ENCODE measurements at places on chromosomes 3 and 15.

DNA sequence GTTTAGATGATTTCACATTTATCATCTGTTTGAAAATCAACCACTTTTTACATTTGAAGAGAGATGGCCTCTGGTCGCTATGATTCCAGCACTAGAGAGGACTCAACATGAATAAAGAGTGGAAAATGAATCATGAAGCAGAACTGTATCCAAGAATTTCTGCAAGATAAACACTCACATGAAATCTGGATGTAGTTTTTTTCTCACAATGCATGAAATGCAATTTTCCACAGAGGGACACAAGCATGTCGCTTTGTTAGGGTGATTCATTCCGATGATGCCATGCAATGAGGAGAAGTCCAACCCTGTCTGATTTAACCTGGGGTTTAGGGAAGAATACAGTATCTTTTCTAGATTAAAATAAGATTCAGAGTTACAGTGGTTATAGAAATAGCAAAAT is 50.4 kb upstream of the ADCY5 start:
- no peak for DNase-seq

DNA sequence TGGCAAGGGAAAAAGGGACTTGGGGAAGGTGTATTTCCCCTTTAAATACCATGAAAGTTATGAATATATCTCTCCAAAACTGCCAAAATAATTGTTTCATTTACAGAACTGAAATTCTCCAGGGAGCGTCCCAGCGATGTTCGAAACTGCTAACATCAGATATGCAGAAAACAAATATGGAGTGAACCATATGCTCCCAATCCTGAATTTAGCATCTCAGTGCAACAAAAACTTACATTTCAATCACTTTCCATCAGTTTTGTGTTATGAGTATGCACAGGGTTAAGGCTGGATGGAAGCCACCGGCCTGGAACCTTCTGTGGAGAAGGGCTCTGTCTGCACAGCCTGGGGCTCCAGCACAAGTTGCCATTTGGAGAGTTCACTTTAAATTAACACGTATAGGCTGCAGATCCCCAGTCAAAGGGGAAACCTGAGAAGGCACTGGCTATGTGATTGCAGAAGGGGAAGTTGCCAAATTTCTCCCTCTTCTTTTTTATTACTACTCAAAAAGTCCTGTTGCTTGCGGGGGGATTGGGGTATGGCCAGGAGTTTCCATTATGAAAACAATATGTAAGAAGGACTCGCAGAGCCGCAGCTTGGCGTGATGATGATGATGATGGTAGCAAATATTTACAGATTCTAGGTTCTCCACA is 56.9 kb upstream of the FOXP1 start:
- no peak for DNase-seq

DNA sequence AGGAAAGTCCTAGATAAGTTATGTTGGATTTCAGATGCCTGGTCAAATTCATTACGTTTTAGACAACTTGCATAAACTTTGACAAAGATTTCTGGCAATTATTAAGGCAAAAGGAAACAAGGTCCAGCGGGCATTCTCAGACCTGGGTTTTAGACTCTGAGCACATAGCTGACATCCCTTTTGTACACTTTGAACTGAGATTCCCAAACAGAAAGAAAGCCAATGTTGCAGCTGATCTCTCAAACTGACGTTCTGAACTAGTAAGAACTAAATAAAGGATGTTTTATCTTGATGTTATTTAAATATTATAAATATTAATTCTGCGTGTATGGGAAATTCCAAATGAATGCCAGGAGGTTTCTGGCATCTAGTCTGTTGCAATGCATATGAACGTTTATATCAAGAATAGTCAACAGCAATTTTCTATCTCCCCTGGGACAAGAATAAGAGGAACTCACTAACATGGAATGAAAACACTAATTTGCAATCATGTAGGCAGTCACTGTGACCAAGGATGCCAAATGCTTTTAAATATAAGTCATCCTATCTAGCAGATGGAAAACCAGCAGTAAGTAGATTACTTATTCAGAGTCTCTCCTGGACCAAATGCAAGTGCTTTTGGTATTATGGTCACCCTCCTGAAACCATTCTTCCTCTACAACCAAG is 202.1 kb downstream of the GREM1 start:
- DNase-seq, result no peak

DNA sequence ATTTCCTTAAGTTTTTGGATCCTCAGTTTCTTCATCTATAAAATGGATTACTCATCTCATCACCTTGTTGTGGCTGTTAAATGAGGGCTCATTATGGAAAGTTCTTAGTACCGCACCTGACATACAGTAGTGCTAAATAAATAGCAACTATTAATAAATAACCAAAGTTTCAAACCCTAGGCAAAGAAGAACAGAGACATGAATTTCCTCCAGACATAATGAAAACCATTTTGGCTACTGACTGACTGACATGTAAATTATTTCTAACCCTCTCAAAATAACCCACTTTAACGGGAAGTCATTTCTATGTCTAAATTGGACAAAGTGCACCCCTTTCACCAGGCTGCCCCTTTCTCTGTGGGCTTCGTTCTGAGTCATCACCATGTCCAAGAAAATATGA is 17.4 kb upstream of the KLHL6 start:
- no peak for DNase-seq

- no peak for DNase-seq
Measured at GRCh38 chr3:127839099-127839498, 16.8 kb upstream of the MGLL start.

DNA sequence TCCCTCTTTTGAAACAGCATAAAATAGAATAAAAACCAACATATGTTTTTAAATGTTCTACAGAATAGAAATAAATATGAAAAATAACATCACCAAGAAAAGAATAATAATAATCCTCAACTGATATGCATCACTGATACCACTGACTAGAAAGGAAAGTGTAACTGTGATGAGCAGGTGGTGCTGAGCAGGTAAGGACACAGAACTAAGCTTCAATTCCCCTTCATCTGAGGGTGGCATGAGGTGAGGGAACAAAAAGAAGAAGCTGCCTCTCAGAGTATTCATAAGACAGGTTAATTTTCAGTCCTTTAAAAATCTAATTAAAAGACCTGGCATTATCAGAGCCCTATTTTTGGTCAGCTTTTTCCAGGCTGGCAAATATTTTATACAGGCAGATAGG is 216.3 kb downstream of the PLCH1 start:
- DNase-seq, result no peak

GRCh38 chr3:195768414-195768813 is 43.3 kb downstream of the MUC4 start:
- no peak for DNase-seq

DNA sequence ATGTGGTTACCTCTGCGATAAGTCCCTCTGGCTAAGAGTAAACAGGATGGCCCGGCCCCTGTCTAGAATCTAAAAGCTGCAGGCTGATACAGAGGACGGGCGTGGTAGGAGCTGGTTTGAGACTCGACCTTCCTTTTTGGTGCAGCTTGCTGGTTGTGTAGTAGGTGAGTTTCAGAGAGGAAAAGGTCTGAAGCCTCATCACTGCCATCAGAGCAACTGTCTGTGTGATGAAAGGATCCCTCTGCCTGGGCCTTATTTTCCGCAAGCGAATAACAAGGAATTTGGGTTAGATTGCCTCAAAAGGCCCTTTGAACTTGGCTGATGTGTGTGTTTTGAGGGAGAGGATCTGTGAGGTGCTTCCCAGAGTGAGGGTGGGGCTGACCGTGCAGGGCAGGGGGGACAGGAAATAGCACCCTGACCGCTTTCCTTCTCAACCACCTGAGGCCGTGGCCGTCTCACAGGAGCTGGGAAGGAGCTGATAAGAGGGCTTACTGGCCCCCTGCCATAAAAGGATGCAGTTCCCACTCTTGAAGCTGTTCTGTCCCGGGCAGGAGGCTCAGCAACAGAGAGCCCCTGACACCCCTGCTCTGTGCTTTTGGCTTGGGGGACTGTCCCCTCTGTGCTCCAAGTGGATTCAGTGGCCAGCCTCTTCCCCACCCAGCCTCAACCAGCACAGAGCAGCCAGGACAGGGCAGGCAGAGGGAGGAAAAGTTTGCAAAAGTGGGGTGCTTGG is 45.6 kb upstream of the TFRC start:
- no peak for DNase-seq

DNA sequence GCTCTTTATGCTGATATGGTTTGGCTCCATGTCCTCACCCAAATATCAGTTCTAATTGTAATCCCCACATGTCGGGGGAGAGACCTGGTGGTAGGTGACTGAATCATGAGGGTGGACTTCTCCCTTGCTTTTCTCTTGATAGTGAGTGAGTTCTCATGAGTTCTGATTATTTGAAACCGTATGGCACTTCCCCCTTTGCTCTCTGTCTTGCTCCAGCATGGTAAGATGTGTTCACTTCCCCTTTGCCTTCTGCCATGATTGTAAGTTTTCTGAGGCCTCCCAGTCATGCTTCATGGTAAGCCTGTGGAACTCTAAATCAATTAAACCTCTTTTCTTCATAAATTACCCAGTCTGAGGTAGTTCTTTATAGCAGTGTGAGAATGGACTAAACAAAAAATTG is 107.6 kb downstream of the IMPG2 start:
- no peak for DNase-seq

- DNase-seq, result no peak
Measured at GRCh38 chr15:35626571-35627318, 80.8 kb upstream of the DPH6 start.

DNA sequence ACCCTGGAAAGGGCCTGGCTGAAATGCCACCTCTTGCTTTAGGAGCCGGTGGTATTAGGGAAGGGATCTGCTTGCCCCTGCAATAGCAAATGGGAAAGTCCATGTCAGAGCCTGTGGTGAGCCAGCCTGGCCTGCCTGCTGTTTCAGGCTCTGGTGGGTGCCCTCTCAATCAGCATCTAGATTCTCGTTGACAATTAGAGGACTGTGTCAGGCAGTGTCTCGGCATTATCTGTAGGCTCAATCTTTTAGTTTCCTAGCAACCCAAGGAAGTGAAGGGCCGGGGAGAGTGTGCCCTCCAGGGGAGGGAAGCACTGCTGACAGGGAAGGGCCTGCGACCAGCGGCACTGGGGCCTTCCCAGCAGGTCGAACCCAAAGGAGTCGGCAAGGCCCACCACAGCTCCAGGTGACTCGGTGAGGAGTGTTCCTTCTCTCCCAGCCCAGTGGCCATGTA is 42.1 kb downstream of the TLE3 start:
- no peak for DNase-seq

DNA sequence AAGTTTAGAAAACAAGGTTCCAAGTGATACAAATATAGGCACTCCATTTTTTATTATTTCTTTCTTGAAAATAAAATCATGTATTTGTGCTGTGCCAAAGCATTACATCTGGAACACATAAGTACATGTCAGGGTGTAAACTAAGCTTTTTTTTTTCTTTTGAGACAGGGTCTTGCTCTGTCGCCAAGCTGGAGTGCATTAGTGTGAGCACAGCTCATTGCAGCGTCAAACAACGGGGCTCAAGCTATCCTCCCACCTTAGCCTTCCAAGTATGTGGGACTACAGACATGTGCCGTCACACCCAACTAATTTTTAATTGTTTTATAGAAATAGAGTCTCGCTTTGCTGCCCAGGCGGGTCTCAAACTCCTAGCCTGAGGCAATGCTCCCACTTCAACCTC is 9.0 kb downstream of the SPATA12 start:
- no peak for DNase-seq

DNA sequence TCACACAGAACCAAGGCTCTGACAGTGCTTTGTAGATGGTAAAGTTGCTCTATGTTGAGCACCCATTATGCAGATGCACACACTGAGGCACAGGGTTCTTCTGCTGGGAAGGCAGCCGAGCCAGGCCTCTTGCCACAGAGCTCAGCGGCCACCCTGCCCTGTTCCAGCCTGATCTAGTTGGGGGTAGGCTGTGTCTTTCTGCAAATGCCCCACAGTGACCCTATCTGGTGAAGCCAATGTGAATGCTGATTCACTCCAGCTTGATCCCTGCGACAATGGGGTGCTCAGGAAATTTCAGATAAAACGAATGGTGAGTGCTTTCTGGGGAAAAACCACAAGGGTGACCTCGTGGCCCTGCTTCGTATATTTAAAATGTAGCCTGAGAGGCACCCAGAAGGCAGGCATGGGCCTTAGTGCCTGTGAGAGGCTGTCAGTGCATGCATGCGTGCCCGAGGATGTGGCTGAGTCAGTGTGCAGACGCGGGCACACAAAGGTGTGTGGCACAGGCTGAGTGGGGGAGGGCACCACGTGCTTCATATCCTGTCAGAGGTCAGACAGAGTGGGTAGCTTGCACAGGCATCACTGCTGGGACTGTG is 85.7 kb downstream of the ATP2B2 start:
- DNase-seq, result no peak

DNA sequence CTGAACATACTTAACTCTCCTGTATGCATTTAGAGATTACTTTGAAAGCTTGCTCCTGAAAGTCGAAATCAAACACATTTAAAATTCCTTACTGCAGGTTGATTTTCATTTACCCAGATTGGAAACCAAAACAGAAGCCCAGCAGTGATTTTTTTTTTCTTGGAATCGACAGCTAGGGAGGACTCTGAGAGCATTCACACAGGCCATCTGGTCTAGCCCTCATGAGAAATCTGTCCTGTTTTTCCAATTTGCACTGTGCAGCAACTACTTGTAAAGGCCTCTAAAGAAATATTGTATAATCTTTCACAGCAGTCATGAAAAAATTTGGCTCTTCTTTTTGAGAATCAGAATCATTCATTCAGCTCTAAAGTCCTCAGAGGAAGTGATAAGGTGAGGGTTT is 179.2 kb downstream of the KCNAB1 start:
- no peak for DNase-seq

- DNase-seq, result no peak
Measured at GRCh38 chr3:143410259-143410658, 290.7 kb downstream of the CHST2 start.

- no peak for DNase-seq
Measured at GRCh38 chr3:3799173-3800079, at the start of gene LRRN1. Gene LRRN1 (plus strand): TSS chr3:3799431. CDS start chr3:3844642, 45,211 bp downstream.

DNA sequence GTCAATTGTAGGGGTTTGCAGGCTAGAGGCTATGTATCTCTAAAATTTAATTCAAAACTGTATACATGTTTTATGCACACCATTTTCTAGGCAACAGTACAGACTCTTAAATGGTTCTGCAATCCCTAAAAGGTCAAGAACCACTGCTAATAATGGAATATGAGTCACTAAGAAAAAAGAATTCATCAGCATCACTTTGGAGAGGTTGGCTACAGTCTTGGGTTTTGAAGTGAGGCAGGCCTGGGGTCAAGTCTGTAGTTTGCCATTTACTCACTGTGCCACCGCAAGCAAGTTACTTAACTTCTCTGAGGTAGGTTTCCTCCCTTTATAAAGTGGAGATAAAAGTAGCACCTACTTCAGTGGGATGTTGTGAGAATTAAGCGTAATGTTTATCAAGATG is 33.7 kb downstream of the THRB start:
- DNase-seq, result no peak

- DNase-seq, result no peak
Measured at GRCh38 chr15:69848551-69849231, 249.0 kb downstream of the TLE3 start.

GRCh38 chr15:20348900-20349773 is 192.5 kb downstream of the GOLGA6L6 start:
- DNase-seq, result no peak

- DNase-seq, result no peak
Measured at GRCh38 chr3:77460326-77460725, 420.4 kb downstream of the ROBO2 start.

GRCh38 chr3:98612996-98613517 is 19.6 kb upstream of the CPOX start:
- no peak for DNase-seq

GRCh38 chr15:47715402-47715801 is 1.9 kb upstream of the SEMA6D start:
- DNase-seq, result no peak
